Activated B cell treated with CpG ODN at 0.5 μM for 24 hours (primary cell): ENCODE measurements at places on chromosomes 7 and 10.
A peak's percentile ranks its signal among the peaks of the same experiment; 100 is the strongest.

DNA sequence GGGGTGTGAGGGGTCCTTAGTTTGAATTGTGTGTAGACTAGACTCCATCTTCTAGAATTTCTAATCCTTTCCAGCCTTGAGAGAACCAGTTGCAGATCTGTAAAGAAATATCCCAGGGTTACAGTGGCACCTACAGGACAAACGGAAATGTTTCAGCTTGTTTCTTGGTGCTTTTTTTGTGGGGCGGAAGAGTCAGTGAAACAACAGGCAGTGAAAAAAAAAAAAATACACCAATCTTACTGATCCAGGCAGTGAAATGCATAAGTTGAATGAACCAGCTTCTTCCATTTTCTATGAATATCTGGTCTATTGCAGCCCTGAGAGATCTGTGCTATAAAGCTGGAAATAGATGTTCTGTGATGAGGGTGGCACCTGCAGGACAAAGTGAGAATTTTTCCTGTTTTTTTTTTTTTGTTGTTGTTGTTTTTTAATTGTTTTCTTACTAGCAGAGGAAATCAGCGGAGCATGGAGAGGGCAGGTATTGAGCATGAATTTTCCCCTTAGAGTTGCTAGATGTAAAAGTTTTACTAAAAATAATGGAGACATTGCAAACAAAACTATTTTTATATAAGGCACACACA, 81.9 kb upstream of the DYNC1I1 start:
- H3K27ac ChIP-seq, result no peak overlapping the region
- peaks cover 3% of the 10 kb centered on the region for H3K27me3 ChIP-seq
- peaks cover 4% of the 10 kb centered on the region for H3K4me1 ChIP-seq
- peak overlapping the region; percentile 2 for H3K4me3 ChIP-seq
- H3K36me3 ChIP-seq, result no peaks in the 10 kb centered on the region

- H3K27ac ChIP-seq, result no peak overlapping the region
- H3K4me1 ChIP-seq, result peaks cover 2% of the 10 kb centered on the region
- H3K4me3 ChIP-seq, result no peak overlapping the region
Measured at GRCh38 chr7:36207451-36208291, 54.6 kb downstream of the EEPD1 start.

DNA sequence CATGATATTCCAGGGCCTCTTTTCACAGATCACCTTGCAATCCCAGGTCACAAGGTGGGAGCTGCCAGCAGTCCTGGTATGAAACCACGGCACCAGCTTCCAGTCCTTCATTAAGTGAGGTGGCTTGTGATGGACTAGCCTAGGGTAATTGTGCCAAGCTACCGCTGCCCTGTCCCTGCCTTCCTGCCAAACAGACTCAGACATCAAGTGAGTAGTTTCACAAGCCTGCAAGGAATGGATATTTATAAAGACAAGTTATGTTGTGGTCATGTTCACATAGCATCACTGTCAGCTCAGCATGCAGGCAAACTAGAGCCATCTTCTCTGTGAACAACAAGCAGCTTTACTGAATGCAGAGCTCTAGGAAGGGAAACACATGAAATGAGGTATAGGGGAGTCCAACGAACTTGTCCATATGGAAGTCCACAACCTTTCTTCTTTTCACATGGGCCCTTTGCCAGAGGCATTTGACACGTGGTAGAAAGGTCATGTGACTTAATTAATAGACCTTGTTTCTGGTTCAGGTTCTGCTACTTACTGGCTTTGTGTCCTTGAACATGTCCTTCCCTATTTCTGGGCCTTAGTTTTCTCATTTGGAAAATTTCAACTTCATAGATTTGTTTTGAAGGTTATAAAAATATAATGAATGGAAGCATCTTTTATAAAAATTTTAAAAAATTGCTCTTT, 1061.2 kb downstream of the KCNMA1 start:
- no peak overlapping the region for H3K27ac ChIP-seq
- H3K36me3 ChIP-seq, result no peaks in the 10 kb centered on the region
- no peaks in the 10 kb centered on the region for H3K27me3 ChIP-seq
- no peak overlapping the region for H3K4me3 ChIP-seq

DNA sequence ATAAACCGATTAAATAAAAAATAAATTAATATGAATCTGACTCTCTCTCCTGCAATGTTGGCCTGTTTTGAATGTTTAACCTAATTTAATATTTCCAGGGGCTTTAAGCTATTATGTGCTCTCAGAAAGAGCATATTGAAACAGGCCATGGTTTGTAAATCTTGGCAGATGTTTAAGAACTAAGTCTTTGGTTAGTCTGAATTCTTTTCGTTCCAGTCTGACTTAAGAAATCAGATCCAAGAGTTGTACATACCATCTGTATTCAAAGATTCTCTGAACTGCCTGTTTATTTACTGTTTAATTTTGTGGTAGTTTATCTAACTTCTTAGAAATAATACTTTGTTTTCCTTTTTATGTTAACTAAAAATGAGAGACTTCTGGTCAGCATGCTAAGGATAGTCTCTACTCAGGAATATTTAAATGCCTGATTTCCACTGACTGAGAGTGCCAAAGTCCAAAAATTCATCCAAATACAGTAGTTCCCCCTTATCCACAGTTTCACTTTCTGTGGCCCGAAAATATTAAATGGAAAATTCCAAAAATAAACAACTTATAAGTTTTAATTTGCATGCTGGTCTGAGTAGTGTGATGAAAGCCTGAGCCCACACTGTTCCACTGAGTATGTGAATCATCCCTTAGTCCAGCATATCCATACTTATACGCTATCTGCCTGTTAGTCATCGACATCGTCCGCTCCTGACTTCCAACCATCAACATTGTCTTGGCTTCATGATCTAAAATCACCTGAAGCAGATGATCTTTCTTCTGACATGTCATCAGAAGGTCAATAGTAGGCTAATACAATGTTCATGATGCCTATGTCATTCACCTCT, 238.1 kb upstream of the CSTF2T start:
- no peak overlapping the region for H3K4me3 ChIP-seq
- DNase-seq, result no peak
- H3K27me3 ChIP-seq, result no peaks in the 10 kb centered on the region
- no peaks in the 10 kb centered on the region for H3K4me1 ChIP-seq
- H3K27ac ChIP-seq, result no peak overlapping the region

DNA sequence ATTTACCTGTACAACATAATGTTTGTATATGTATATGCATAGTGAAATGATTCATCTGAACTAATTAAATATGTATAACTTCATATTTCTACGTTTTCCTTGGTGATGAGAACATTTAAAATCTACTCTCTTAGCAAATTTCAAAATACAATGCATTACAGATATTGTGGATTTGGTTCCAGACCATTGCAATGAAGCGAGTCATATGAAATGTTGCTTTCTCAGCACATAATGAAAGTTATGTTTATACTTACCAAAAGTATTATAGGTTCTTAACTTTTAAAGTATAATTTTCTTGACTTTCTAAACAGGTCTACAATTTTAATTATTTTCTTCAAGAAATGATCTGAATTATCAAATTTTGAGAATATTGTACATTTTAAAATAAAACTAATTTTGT, 189.2 kb downstream of the CSTF2T start:
- no peaks in the 10 kb centered on the region for H3K4me1 ChIP-seq
- no peaks in the 10 kb centered on the region for H3K36me3 ChIP-seq
- H3K27me3 ChIP-seq, result no peaks in the 10 kb centered on the region
- no peak overlapping the region for H3K27ac ChIP-seq

GRCh38 chr7:2321020-2321419, 6.8 kb upstream of the SNX8 start:
- DNase-seq, result no peak
- H3K4me3 ChIP-seq, result no peak overlapping the region
- H3K4me1 ChIP-seq, result peaks cover 14% of the 10 kb centered on the region
- no peaks in the 10 kb centered on the region for H3K36me3 ChIP-seq
- no peaks in the 10 kb centered on the region for H3K27me3 ChIP-seq
- no peak overlapping the region for H3K27ac ChIP-seq

DNA sequence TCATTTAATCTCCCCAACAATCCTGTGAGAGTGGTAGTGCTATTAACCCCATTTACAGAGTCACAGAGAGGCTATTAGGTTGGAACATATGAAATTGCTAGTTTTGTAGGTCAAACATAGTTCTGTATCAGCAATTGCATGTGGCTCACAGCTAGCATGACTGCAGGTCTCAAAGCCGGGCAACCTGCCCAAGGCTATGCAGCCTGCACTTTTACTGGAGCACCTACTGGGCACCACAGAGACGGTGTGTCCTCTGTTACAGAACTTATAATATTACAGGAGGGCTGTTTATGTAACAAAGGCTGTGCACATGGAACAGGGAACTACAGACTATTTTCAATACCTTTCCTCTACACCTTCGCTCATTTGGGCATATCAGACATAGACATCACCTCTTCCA, 355.8 kb downstream of the RPS24 start:
- H3K4me1 ChIP-seq, result no peaks in the 10 kb centered on the region
- DNase-seq, result no peak
- no peaks in the 10 kb centered on the region for H3K36me3 ChIP-seq
- H3K27me3 ChIP-seq, result peaks cover 14% of the 10 kb centered on the region
- no peak overlapping the region for H3K4me3 ChIP-seq
- no peak overlapping the region for H3K27ac ChIP-seq

DNA sequence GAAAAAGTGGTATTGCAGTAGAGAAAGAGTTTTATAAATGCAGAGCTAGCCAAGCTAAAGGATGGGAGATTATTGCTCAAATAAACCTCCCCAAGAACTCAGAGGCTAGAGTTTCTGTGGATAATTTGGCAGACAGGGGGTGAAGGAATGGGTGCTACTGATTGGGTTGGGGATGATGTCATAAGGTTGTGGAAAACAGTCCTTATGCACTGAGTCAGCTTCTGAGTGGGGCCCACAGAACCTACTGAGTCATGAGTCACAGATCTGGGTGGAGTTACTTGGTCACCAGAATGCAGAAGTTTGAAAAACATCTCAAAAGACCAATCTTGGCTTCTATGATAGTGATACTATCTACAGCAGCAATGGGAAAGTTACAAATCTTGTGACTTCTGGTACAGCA, 1146.7 kb downstream of the TYW1 start:
- no peak overlapping the region for H3K27ac ChIP-seq
- no peaks in the 10 kb centered on the region for H3K36me3 ChIP-seq
- no peaks in the 10 kb centered on the region for H3K27me3 ChIP-seq

DNA sequence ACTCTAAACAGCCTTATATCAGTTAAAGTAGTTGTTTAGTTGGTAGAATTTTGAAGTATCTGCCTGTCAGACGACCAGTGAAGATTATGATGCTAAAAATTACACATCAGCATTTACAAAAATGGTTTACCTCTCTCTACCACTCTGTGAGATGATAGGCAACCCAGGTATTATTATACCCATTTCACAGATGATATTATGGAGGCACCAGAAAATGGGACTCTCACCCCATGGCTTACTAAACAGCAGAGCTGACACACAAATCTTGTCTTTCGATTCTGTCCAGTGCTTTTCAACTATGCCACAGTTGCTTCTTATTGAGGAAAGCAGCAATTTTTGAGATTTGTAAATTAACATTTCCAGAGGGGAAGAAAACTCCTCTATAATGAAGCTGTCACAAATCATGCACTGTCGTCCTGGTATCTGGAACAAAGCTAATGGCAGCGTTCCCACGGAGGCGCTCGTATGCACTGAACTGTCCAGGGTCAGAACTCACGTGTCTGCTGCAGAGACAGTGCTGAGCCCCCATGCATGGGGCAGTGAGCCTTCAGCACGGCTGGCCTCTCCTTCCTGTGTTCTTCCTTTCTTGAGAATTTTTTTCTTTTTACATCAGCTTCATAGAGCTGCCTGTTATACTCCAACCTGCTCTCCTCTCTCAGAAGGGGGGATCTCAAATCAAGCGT, 381.1 kb downstream of the SDK1 start:
- no peak overlapping the region for H3K4me3 ChIP-seq
- H3K27me3 ChIP-seq, result peaks cover 6% of the 10 kb centered on the region
- H3K36me3 ChIP-seq, result no peaks in the 10 kb centered on the region
- H3K27ac ChIP-seq, result no peak overlapping the region
- no peak for DNase-seq
- peaks cover under 1% of the 10 kb centered on the region for H3K4me1 ChIP-seq

DNA sequence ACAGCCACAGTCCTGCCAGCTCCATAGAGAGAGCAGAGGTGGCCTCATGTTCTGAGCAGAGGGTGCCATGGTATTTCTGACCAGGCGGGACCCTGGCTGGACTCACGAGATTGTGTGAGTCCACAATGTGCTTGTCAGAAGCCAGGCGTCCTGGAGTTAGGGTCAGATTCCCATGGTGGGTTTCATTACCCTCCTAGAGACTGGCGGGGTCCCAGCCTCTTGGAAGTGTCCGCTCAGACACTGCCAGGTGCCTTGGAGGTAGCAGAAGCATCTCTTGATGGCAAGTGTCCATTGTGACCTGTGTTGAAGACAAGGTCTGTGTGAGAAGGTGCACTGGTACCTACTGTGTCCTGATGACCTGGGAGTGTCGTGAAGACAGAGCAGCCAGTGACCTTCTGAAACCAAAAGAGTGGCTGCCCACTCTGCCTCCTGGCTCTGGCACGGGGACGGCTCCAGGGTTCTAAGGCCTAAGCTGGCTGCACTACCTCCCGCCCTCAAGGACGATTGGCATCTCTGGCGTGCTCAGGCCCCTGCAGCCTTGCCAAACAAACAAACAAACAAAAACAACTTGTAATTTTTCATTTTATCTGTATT, 56.8 kb downstream of the MGMT start:
- no peak for DNase-seq
- peaks cover 31% of the 10 kb centered on the region for H3K36me3 ChIP-seq
- no peaks in the 10 kb centered on the region for H3K27me3 ChIP-seq
- H3K4me3 ChIP-seq, result no peak overlapping the region

- DNase-seq, result no peak
- H3K36me3 ChIP-seq, result no peaks in the 10 kb centered on the region
- H3K27me3 ChIP-seq, result peaks cover 8% of the 10 kb centered on the region
- H3K27ac ChIP-seq, result no peak overlapping the region
- peaks cover 9% of the 10 kb centered on the region for H3K4me1 ChIP-seq
Measured at GRCh38 chr10:91294134-91294906, 73.9 kb downstream of the PCGF5 start.

DNA sequence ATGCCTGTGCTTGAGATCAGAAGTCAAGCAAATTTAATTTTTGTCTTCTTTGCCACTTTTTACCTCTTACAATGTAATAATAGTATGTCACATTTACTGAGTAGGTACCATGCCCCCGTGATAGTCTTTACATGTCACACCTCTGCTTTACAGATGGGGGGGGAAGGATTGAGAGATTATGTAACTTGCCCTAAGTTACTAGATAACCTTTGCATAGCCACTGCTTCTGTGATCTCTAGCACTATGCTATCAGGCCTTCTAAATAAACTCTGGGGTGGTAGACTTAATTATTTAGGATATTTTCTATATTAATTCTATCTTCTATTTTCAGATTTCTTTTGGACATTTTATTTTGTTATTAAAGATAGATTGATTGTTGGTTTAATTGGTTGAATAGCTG, 514.4 kb downstream of the SUGCT start:
- no peaks in the 10 kb centered on the region for H3K4me1 ChIP-seq
- no peak for DNase-seq
- no peak overlapping the region for H3K27ac ChIP-seq
- H3K4me3 ChIP-seq, result no peak overlapping the region
- peaks cover 1% of the 10 kb centered on the region for H3K27me3 ChIP-seq
